ENCODE measurements at places on chromosomes 4 and X.

DNA sequence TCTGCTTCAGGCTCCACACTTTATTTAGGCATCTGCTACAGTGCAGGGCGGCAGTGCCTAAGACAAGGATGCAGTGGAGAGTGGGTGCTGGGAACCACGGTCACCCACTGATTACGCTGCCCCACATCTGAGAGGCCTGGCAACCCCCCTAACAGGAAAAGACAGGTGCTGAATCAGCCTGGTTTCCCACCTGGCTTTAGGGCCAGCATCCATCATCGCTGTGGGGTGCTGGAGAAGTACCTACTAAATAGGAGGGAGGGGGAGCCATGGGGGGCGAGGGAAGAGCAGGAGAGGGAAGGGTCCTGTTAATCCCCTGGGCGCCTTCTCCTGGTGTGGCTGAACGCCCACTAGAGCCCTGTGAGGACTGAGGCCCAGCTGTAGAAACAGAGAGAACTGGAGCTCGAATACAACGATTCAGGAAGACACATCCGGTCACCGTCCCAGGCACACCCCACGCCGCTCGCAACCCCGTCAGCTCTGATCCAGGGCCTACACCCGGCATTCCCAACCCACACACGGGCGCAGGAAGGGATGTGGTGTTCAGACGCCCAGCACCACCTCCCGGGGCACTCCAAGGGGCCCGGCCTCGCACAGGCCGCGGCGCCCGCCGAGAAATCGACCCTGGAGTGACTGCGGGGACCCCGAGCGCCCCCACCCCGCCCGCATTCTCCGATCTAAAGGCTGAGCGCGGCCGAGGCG lies 554 bp downstream of the DCTD start:
- peak; percentile 29 for DNase-seq

GRCh38 chr4:91990726-91991125 lies 313.0 kb upstream of the GRID2 start:
- no peak for DNase-seq

DNA sequence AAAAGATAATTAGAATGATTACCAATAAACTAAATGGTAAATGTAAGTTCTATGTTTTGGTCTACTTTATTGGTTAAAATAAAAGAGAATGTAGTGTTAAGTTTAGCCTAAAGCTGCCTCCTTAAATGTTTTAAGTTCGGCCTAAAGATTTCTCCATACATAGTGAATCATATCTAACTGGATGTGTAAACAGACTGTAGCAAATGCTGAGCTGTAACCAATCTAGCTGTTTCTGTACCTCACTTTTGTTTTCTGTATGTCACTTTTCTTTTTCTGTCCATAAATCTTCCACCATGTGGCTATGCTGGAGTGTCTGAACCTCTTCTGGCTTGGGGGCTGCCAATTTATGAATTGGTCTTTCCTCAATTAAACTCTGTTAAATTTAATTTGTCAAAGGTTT lies 121.2 kb downstream of the TBCK start:
- no peak for DNase-seq

GRCh38 chrX:119573840-119574393 lies 446 bp upstream of the UBE2A start:
- no peak for DNase-seq

GRCh38 chrX:41302370-41302769 lies 31.6 kb upstream of the DDX3X start:
- DNase-seq = no peak

- no peak for DNase-seq
These were observed 35.4 kb upstream of the UGT2A3 start for GRCh38 chr4:68987007-68987406.

GRCh38 chr4:95439896-95440295 lies 108.9 kb downstream of the UNC5C start:
- DNase-seq = no peak

- no peak for DNase-seq
These were observed 190.7 kb downstream of the ZNF674 start for GRCh38 chrX:46354481-46354880.

- DNase-seq = no peak
These were observed 51.4 kb upstream of the GUCY1A1 start for GRCh38 chr4:155615081-155615887.

GRCh38 chr4:111014537-111014936 lies 391.7 kb upstream of the PITX2 start:
- DNase-seq = no peak

GRCh38 chr4:21885241-21885640 lies 63.3 kb downstream of the KCNIP4 start:
- DNase-seq = no peak

DNA sequence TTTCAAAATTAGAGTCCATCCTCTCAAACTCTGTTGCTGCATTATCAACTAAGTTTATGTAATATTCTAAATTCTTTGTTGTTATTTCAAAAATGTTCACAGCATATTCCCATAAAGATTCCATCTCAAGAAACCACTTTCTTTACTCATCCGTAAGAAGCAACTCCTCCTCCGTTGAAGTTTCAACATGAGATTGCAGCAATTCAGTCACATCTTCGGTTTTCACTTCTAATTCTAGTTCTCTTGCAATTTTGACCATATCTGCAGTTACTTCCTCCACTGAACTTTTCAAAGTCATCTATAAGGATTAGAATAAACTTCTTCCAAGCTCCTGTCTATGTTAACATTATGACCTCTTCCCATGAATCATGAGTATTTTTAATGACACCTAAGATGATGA lies 216.6 kb upstream of the SLC7A11 start:
- DNase-seq = no peak

DNA sequence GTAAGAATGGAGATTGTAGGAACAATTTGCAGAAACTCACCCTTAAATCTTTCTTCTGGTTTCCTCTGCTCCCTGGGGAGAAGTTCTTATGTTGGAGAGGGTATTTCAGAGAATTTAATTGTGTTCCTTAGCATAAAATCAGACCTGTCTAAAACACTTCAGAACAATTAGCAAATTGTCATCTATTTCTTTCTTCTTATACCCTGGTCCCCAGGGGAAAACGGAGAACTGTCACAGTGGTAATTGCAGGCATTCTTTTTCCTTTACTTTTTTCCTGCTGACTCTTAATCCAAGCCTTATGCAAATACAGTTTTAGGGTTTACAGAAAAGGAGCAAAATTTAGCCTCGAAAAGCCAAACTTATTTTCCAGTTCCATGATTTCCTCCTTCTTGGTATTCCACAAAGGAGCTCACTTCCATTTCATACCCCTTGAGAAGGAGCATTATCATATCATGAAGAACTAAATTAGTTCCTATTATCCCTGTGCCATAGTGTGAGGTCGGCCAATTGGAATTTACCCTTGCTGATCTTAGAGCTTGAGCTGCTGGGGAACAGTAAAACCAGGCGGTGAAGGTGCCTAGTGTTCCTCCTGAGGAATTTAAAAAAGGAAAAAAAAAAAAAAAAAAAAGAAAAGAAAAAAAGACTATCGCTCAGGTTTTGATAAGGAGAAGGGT lies 173.8 kb downstream of the IL15 start:
- no peak for DNase-seq

DNA sequence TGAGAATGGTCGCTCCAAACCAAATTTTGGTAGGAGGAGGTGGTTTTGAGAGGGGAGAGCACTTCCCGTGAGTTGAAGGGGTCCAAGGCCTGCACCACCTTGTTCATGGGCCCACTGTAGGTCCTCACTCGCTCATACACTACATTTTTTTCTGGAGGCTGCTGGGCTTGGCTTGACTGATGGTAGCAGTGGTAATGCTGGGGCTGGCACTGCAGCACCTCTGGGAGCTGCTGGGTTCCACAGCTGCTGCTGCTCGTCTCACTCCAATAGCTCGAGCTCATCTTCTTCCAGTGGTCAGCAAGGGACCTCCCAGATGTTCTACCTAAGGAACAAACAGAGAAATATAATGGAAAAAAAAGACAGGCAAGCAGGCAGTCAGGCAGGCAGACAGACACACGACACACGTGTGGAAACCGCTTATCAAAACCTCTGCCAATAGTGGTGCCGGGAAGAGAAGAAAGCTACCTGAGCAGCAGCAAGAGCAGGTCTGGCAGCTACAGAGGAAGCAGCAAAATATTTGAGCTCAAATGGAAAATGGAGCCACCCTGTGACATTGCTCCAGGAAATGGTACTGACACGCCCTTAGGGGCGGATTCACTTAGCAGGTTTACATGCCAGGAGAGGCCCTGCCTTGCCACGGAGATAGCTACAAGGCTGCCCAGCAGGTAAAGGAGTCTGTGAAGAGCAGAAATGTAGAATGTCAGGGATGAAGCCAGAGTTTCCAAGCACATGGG lies at the start of gene POF1B:
POF1B (minus strand) TSS at position 492 of the 734 bp plus-strand sequence; CDS start at position 281, 211 bp downstream.
- no peak for DNase-seq

- no peak for DNase-seq
These were observed 8.1 kb downstream of the ENPEP start for GRCh38 chr4:110484029-110484428.

- DNase-seq = no peak
These were observed 12.3 kb downstream of the FHL1 start for GRCh38 chrX:136159611-136160025.

DNA sequence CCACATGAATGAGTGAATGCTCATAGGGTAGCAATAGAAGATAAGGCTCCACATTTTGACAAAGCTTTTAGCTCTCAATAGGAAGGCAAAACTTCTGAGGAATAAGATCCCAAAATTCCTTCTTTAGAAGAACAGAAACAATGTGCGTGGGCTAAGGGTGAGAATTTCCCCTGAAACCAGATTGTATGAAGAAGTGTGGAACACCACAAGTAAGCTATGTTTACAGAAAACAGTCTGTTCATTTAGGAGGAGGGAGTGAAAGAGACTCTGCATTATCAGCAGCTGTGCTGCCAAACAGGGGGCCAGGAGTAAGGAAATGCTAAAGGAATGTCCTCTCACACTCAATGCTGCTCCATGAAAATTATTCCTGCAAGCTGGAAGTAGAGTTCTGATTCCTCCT lies 851.6 kb downstream of the CENPC start:
- DNase-seq = no peak

DNA sequence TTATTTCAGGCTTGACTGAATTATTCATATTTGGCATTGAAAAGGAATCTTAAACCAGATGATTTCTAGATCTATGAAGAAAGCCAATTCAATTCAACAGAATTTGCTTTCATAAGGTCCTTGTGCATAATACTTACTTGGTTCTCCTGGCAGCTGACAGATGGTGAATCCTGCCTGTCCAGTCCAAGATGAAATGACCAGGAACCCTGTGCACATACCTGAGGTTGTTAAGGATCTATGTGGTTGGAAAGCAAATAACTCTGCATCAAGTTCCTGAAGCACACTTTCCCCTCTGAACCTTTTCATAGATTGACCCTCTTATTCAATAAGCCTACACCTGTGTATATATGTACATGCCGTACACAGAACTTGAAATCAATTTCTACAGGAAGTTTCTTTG lies 562.7 kb downstream of the PPARGC1A start:
- no peak for DNase-seq

GRCh38 chr4:93776386-93777080 lies 52.0 kb upstream of the ATOH1 start:
- no peak for DNase-seq

- DNase-seq = no peak
These were observed 7.4 kb downstream of the AFF1 start for GRCh38 chr4:86942185-86942666.
